ENCODE measurements at places on chromosomes 7 and 10.

DNA sequence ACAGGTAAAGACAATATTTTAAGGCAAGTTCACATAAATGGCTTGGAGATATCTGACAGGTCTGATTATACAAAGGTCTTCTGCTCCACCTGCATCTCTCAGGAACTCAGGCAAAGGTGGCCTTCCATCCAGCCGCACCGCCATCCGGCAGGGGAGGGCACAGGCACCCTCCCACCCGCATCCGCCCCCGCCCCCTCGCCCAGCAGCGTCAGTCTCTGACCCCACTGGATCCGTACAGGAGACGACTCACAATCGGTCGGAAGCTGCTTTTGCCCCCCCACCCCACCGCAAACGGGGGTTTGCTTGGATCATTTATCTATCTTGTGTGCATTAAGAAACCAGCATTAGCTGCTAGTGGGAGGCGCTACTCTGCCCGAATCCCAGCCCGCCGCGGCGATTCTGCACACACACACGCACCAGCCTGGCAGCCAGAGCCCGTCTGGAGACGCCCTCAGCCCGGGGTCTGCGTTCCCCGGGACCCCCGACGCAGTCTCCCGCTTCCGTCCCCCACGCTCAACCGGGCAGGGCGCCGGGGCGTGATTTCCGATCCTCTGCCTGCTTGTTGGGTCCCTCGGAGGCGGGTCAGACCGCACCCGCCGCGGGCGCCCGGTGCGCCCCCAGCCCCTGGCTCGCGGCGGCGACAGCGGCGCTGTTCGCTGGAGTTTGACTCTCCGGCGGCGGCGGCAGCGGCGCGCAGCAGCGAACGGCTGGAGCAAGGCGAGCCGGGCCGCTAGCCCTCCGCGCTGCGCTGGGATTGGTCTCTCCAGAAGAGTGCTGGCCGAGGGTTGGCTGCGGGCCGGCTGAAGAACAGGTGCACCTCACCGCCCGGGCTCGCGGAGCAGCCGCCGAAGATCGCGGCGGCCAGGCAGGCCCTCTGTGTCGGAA is 820 bp upstream of the NRG3 start:
- no peak for DNase-seq

GRCh38 chr7:45188736-45189135 is 31.1 kb downstream of the RAMP3 start:
- no peak for DNase-seq

DNA sequence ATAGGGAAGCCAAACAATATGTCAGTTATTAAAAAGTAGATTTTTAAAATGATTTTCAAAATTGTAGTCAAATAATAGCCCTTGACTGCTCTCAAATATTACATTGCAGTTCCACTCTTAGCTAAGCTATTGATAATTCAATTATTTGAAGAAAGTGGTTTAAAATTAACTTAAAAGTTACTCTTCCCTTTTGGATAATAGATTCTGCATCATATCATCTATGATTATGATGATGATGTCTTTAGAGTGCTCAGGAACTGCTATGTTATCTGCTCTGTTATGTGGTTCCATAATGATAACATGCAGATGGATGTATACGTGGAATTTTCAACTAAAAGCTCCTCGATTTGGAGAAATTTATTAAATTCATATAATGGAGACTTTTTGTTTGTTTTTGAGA is 110.0 kb downstream of the ADAM22 start:
- no peak for DNase-seq

GRCh38 chr10:78047314-78047891 is 13.7 kb downstream of the RPS24 start:
- peak; percentile 69 for DNase-seq

DNA sequence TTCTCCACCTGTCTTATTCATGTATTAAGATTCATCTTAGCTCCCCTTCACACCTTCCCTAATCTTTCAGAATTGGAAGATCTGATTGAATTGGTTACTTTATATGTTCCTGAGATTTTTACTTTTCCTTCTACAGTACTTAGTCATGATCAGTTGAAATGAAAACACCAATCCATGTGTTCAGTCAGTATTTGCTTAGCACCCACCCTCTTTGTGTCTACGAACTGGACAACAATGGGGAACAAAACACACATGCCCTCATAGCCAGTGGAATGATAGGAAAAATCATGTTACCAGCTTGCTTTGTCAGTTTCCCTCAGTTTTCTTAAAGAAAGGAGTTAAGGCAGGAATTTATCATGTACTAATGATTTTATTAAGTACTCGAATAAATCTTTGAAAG is 2.0 kb downstream of the MASTL start:
- no peak for DNase-seq
